ENCODE measurements at places on chromosomes 4 and X. TPM values are rescaled to one million over a fixed set of nuclear protein-coding genes. Genes with fewer than 3 reads are reported as not detected.
A peak's percentile ranks its signal among the peaks of the same experiment; 100 is the strongest.

ARFIP1 gene
- total RNA-seq: 56.5 TPM

- no peak for DNase-seq
Observed at GRCh38 chrX:78931814-78932213, 13.4 kb upstream of the P2RY10 start.

- no peak for DNase-seq
Observed at GRCh38 chrX:130039847-130040246, 57.4 kb downstream of the BCORL1 start.

DNA sequence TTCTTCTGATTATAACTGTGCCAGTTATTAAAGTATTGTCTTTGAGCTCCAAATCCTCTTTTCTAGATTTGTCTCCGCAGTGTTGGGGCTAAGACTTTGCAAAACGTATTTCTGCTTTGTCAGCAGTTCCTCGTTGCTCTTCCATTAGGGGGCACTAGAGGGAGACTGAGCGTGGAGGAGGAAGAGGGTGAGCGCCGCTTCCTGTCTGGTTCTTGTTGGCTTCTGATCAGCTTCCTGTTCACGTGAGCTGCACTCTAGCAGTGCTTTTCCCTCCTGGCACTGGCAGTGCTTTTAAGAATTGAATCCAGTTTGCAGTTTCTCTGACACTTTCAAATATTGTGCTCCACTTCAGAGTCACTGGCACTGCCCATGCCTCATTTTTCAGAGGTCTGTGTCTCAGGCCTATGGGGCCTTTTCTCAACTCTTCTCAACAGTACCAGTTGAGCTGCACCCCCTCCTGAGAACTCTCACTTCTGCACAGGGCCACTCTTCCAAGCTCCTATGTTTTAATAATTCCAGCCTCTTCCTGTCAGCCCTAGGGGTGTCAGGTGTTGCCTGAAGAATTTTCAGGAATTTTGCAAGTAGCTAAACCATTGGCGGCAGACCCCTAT is 54.4 kb upstream of the LCORL start:
- peak; percentile 43 for DNase-seq

DNA sequence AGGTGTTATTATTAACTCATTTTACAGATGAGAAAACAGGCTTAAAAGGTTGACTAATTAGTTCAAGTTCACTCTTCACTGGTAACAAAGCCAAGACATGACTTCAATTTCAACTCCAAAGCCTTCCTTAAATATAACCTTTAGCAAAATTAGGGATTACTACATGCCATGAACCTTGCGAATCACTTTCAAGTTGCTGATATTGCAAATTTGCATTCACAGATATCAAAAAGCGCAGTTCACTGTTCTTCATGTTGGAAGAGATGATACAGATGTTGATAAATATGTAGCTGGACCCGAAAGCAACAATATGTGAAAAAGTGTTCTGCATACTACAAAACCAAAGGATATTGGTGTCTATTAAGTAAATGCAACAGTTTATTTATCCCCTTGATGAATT is 210.8 kb upstream of the GYPA start:
- no peak for DNase-seq

RPS6KA6 gene
- total RNA-seq: 10.4 TPM

GRCh38 chrX:2228536-2228935 is 272.2 kb downstream of the DHRSX start:
- no peak for DNase-seq

HSFX3 gene
- not detected for total RNA-seq

GRCh38 chrX:24547961-24548360 is 82.9 kb downstream of the PDK3 start:
- no peak for DNase-seq

DNA sequence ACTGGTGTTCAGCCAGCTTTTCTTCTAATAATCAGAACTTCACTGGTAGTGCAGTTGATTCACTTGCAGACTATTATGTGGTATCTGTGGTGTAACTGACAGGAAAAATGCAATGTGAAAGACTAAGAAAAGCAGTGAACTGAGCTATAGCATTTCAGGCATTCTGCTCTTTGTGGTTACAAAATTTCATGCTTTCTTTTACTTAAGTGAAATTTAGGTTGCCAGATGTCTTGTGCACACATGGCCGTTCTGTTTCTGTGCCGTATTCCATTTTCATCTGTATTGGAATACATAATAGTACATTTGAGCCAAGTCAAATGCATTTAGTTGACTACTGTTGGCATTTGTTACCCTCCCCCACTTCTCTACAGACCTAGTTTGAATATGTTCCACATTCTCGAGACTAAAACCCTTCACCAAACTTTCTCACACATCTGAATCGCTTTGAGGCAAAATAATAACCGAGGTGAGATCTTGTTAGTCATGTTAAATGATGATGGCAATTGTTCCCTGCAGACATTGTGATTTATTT is 8.2 kb downstream of the RTL3 start:
- DNase-seq: no peak

DNA sequence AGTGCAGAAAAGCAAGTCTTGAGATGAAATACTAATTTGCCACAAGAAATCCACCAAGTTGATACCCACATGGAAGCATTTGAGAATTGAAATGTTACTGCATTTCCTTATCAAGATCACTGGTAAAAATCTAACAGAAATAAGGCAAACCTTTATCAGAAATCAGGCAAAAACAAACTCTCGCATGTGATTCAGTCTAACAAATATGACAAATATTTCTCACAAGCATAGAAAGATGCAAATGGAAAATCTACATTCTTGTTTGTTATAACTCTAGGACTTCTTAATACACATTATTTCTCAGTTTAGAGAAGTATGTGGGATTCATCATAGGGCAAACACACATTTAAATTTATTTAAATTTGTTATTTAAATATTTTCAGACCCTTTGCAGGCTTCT is 52.9 kb downstream of the TXK start:
- no peak for DNase-seq

GRCh38 chrX:136674270-136674985 is 26.5 kb downstream of the CD40LG start:
- DNase-seq: no peak

DNA sequence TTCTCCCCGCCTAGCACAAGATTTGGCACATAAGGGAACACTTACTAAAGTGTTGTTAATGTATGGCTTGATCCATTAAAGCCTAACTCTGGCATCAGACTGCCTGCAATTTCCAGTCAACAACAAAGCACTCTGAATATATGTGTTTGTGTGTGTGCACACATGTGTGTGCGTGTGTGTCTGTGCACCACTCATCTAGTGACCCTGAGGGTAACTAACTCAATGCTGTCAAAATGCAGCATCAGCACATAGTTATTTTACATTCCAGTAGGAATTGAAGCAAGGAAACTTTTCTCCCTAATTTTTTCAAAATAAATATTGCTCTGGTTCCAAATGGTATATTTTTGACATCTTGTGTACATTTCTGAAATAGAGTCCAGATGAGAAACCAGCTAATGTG is 94.4 kb downstream of the SHROOM4 start:
- DNase-seq: no peak

DNA sequence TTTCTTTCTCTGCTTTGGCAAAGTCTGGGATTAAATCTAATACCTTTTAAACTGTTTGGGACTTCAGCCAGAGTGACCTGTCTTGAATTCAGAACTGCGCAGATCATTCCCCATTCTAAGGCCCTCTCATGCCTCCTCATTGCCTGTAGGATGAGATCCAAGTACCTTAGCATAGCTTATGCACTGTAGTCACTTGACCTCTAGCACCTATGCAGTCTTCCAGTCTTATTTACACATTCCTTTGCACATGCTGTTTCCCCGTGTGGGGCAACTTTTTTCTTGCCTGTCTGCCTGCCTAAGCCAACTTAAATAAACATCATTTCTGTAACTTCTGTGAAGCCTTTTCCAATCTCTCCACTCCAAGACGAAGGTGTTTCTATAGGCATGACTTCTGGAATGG is 68.4 kb downstream of the AR start:
- DNase-seq: no peak

HSFX2 gene
- total RNA-seq: not detected

GRCh38 chr4:185587030-185587426 is 51.7 kb upstream of the PDLIM3 start:
- no peak for DNase-seq

- DNase-seq: peak; percentile 54
Observed at GRCh38 chrX:17860811-17861488, at the start of gene RAI2. Gene RAI2, minus strand, starts transcription at chrX:17861298. Its CDS starts 59,288 bp downstream, at chrX:17802010.

DNA sequence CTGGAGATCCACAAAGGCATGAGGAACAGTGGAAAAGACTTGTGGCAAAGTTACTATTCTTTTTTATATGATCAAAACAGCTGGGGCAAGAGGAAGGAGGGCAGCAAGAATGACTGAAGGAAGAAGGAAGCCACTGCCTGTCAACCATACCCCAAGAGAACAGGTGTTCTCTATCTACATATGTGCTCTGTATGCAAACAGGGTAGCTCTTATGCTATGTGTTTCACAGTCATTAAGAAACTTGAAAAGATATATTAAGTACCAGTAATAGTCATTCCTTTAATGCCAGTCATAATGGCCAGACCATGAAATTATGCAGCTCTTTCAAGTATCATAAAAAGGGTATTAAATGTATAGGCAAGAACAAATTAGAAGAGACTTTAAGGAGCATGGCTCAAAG is 363.9 kb downstream of the KLHL13 start:
- DNase-seq: no peak

DNA sequence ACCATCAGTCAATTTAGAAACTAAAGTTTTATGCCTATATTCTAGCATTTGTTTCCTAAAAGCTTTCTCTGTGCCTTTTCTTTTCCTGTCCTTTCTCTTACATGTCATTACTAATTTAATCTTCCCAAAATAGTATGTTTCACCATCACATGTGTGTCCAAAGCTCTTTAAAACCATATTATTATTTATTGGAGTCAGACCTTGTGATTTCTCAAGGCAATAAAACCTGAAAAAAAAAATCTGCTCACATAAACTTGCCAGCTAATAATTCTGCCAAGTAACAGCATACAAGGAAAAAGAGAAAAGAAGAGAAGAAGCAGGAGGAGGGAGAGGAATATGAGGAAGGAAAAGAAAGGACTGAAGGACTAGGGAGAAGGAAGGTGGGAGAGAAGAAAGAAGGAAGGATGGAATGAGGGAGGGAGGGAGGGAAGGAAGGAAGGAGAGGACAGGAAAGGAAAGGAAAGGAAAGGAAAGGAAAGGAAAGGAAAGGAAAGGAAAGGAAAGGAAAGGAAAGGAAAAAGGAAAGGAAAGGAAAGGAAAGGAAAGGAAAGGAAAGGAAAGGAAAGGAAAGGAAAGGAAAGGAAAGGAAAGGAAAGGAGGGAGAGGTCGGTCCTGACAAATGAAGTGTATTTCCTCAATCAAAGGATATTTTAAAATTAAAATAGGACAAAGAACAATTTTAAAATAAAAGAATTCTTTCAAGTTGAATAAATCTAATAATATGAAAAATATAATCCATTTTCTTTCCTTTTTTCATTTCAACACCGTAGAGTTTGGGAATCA is 57.4 kb downstream of the ANTXR2 start:
- DNase-seq: no peak

DNA sequence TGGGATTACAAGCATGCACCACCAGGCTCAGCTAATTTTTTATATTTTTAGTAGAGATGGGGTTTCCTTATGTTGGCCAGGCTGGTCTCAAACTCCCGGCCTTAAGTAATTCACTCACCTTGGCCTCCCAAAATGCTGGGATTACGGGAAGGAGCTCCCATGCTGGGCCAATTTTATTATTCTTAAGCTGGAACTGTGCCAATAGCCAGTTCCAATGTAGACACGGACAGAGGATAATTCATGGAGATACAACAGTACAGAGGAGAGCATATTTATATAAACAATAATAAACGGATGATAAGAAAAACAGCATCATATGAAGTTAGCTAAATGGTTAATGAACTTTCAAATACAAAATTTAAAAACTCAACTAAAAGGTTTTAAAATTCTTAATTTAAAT is 87.8 kb downstream of the PPA2 start:
- no peak for DNase-seq

GRCh38 chr4:141375855-141376254 is 155.2 kb downstream of the ZNF330 start:
- DNase-seq: no peak

- no peak for DNase-seq
Observed at GRCh38 chr4:152875261-152875660, 60.9 kb upstream of the FHDC1 start.

GRCh38 chr4:20086067-20086798 is 165.5 kb upstream of the SLIT2 start:
- no peak for DNase-seq

GRCh38 chrX:9495496-9495895 is 30.6 kb downstream of the TBL1X start:
- DNase-seq: no peak

DNA sequence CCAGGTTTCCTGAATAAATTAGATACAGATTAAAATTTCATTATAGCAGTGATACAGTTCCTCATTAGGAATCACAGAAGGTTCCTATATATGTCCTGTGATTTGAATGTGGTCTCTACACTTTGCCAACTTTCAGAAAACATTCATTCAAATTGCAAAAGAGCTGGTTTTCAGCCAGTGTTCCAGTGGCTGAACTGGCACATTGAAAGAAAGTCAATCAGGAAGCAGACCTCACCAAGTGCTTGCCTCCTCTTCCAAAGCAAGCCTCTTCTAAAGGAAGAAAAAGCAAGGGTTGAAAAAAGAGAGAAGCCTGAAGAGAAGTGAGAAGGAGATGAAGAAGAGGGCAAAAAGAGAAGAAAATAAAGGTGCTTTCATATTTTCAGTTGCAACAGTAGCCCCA is 12.7 kb downstream of the KLHL34 start:
- no peak for DNase-seq

CRMP1 gene
- total RNA-seq: 1.3 TPM

DNA sequence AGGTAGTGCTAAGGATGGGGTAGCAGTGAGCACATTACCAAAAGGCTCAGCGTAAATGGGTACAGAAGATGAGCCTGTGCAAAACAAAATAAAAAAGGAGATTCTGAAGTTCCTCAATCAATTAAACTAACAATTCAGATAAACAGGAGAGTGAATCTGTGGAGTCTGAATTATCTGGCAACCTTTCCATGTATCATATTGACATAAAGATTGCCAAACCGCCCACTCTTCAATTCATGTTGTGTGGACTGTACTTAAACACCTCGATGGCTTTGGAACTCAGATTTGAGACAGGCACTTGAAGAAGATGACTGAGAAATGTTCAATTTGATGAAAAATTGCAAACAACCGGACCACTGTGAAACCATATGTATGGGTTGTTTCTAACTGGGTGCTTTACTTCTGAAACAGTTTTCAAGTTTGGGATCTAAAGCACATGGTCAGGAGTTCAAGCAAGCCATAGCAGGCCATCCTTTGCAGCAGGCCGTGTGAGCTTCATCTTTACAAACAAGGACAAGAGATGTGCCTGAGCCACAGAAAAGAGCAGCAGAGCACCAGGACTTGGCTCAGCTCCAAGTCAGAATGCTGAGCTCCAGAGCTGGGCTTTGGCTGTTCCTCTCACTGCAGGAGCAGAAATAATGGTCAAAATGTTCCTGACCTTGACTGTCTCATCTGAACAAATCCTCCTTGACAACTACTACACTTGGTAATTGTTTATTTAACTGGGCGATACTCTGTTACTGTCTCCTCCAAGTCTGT is 108.1 kb downstream of the MGST2 start:
- DNase-seq: no peak

GRCh38 chr4:186643501-186644310 is 80.0 kb downstream of the FAT1 start:
- no peak for DNase-seq

GRCh38 chrX:136146614-136147314 is 569 bp upstream of the FHL1 start:
- no peak for DNase-seq

VSIG4 gene
- total RNA-seq: 23.4 TPM

REELD1 gene
- 1.2 TPM for total RNA-seq

GRCh38 chrX:104450316-104450715 is 115.7 kb upstream of the IL1RAPL2 start:
- no peak for DNase-seq

HHIP gene
- total RNA-seq: 2.8 TPM

CHM gene
- 25.8 TPM for total RNA-seq

Measured in ureter (tissue), 1 donor.